ENCODE measurements at places on chromosomes 7 and 10.

DNA sequence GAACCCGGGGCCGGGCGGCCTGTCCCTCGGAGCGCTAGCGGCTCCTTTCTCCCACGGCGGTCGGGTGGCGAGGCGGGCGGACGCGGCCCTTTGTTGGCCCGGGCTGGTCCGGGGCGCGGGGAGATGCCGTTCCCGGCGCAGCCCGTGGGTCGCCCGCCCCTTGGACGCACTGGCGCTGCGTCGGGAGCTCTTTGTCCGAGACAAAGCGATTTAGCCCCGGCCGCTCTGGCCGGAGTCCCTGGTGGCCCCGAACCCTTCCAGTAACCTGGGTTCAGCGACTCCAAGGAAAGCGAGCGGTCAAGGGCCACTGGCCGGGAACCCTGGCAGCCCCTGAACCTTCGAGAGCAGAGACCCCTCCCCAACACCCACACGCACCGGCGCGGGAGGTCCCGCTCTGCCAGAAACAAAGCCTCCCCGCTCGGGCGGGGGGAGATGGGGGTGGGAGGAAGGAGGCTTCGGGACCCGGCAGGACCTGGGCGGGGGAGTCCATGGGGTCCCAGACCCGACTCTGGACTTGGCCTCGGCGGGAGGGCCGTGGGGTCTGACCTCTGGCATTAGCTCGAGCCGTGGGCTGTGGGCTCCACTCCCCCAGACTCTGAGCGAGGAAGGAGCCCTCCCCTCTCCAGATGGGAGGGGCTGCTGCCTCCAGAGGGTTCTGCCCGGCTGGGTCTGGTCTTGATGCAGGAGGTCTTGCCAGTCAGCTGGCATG is 836 bp downstream of the DPYSL4 start:
- peaks cover 28% of the 10 kb centered on the region for H3K27me3 ChIP-seq
- H3K36me3 ChIP-seq, result peaks cover 3% of the 10 kb centered on the region
- DNase-seq, result no peak
- no peak overlapping the region for H3K4me3 ChIP-seq
- H3K27ac ChIP-seq, result no peak overlapping the region
- H3K4me1 ChIP-seq, result no peaks in the 10 kb centered on the region

DNA sequence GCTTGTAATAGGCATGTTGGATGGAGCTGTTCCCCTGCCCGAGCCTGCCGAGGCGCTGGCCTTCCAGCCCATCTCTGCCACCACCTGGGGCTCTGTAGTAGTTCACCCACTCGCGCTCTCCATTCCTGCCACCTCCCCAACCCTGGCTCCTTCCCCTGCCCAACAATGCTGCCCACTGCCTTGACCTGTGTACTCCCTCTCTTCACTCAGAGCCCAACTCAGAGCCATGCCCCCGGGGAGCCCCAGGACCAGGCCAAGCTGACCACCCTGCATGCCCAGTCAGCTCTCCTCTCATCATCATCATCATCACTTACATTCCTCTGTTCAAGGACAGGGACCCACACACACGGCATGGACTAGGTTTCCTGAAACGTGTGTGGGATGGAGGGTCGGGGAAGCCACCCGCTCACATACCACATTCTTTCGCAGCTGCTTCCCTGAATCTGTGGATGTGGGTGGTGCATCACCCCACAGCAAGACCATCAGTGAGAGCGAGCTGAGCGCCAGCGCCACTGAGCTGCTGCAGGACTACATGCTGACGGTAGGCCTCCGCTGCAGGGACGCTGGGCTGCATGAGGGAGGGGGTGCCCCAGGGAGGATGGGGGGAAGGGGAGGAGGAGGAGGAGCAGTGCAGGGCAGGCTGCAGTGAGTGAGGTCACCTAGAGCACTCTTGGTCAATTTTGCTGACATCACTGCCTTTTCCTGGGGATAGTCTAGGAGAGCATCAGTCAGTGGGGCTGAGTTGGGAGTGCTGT is 15.6 kb downstream of the NACAD start:
- H3K4me1 ChIP-seq, result peaks cover 9% of the 10 kb centered on the region
- no peak overlapping the region for H3K27ac ChIP-seq

GRCh38 chr7:134721171-134721570 is 58.3 kb upstream of the CALD1 start:
- DNase-seq, result no peak
- H3K4me3 ChIP-seq, result no peak overlapping the region
- H3K27ac ChIP-seq, result no peak overlapping the region
- H3K27me3 ChIP-seq, result no peaks in the 10 kb centered on the region

GRCh38 chr10:52276986-52277385 is 37.1 kb upstream of the DKK1 start:
- H3K27ac ChIP-seq, result no peak overlapping the region
- no peak overlapping the region for H3K4me3 ChIP-seq
- no peak for DNase-seq
- no peaks in the 10 kb centered on the region for H3K27me3 ChIP-seq
- H3K36me3 ChIP-seq, result no peaks in the 10 kb centered on the region

DNA sequence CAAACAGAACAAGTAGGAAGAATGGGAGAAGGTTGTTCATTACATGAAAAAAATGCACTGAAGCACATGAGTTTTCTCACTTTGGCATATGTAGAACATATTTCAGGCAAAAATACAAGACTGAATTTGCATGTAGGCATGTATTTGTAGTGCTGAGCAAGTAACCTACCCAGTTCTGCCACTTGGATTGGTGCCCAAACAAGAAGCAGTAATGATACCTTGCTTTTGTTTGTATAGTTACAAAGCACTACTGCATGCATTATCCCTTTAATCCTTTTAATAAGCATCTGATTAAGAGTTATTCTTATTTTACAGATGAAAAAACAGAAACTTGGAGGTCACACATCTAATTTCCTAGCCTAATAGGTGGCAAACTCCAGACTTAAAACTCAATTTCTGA is 23.1 kb upstream of the CTTNBP2 start:
- no peaks in the 10 kb centered on the region for H3K4me1 ChIP-seq
- H3K36me3 ChIP-seq, result no peaks in the 10 kb centered on the region
- peaks cover 1% of the 10 kb centered on the region for H3K27me3 ChIP-seq
- H3K4me3 ChIP-seq, result no peak overlapping the region
- DNase-seq, result no peak

- H3K27ac ChIP-seq, result peak overlapping the region; percentile 79
- H3K36me3 ChIP-seq, result no peaks in the 10 kb centered on the region
- peaks cover 23% of the 10 kb centered on the region for H3K4me1 ChIP-seq
Measured at GRCh38 chr10:14009371-14010100, 321.2 kb downstream of the FRMD4A start.

DNA sequence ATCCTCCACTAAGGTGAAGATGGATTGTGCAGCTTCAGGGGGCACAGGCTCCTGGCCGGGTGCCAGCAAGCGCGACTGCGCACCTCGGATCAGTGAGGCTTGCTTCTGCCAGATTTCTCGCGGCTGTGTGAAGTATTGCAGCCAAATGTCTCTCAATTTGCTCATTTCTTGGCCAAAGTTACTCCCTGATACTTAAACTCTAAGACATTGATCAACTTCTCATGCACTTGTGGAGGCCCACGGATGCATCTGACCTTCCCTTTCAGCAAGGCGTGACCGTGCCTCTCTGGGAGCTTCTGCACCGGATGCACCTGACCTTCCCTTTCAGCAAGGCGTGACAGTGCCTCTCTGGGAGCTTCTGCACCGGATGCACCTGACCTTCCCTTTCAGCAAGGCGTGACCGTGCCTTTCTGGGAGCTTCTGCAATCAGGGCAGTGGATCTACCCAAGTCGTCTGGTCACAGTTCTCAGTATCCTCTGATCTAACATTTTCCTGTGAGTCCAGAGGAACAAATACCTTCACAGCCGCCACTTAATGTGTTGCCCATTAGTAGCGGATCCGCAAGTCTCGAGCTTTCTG is 248.3 kb downstream of the ADARB2 start:
- H3K27ac ChIP-seq, result peak overlapping the region; percentile 91
- H3K27me3 ChIP-seq, result no peaks in the 10 kb centered on the region
- H3K4me3 ChIP-seq, result peak overlapping the region; percentile 67
- H3K4me1 ChIP-seq, result peaks cover 47% of the 10 kb centered on the region

GRCh38 chr10:23063973-23064812 is 31.2 kb upstream of the MSRB2 start:
- DNase-seq, result no peak
- peaks cover 2% of the 10 kb centered on the region for H3K4me1 ChIP-seq
- H3K36me3 ChIP-seq, result no peaks in the 10 kb centered on the region
- H3K4me3 ChIP-seq, result no peak overlapping the region
- H3K27ac ChIP-seq, result no peak overlapping the region

DNA sequence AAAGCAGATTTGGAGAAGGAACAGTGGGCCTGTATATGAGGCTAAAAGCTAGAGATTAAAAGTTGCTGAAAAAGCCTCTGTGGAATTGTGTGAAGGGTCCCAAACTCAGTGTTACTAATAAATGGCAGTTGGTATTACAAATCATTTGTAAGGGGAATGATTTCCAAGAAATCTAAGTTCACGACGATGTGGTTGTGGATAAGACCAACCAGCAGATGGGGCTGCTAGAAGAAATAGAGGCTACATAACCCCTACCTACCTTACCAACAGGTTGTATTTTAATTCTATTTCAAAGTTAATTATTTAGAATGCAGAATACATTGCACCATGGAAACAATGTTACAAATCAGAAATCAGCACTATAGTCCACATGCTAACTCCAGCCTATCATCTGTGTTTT is 377.1 kb downstream of the HPSE2 start:
- DNase-seq, result no peak
- no peaks in the 10 kb centered on the region for H3K27me3 ChIP-seq
- H3K36me3 ChIP-seq, result no peaks in the 10 kb centered on the region
- no peak overlapping the region for H3K27ac ChIP-seq

- H3K36me3 ChIP-seq, result no peaks in the 10 kb centered on the region
- H3K27ac ChIP-seq, result no peak overlapping the region
Measured at GRCh38 chr10:98920807-98921206, 314.8 kb downstream of the HPSE2 start.

GRCh38 chr10:2106641-2107040 is 369.3 kb upstream of the ADARB2 start:
- H3K4me3 ChIP-seq, result no peak overlapping the region
- no peak for DNase-seq
- no peak overlapping the region for H3K27ac ChIP-seq
- no peaks in the 10 kb centered on the region for H3K4me1 ChIP-seq

- H3K36me3 ChIP-seq, result peaks cover 11% of the 10 kb centered on the region
- no peak overlapping the region for H3K27ac ChIP-seq
- no peak overlapping the region for H3K4me3 ChIP-seq
- no peaks in the 10 kb centered on the region for H3K27me3 ChIP-seq
Measured at GRCh38 chr7:98163704-98164494, 47.3 kb upstream of the BHLHA15 start.

DNA sequence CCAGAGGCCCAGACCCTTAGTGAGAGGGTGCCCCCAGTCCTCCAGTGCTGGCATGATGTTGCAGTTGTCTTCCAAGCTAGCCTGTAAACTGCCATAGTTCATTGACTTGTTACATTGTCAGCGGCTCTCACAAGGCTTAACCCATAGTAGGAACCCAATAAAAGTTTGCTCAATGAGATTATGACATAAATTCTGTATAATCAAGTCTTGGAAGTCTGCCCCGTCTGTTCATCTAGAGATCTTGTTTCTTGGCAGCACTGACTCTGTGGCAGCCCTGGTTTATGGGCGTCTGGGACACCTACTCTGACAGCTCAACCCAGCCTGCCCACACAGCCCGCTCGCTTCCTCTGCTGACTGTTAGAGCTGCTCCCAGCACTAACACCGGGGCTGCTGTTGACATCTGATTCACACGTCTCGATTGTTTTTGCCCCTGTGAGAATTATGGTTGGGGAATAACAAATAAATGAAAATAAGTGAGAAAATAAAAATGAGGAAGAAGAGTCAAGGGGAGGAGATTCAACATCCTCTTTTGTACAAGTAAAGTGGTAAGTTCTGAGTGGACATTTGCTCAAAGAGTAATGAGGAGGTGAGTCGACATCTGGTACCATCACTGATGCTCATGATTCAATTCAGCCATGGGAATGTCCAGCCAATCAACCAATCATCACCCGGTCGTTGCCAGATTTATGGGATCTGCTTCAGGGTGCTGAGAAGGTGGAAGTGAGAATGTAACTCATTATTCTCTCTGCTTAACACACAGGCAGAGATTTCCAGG is 160.8 kb downstream of the SPAG6 start:
- no peaks in the 10 kb centered on the region for H3K27me3 ChIP-seq
- H3K36me3 ChIP-seq, result peaks cover 4% of the 10 kb centered on the region
- DNase-seq, result peak; percentile 22
- peak overlapping the region; percentile 74 for H3K4me3 ChIP-seq
- H3K4me1 ChIP-seq, result peaks cover 12% of the 10 kb centered on the region
- H3K27ac ChIP-seq, result peak overlapping the region; percentile 66

- no peak overlapping the region for H3K27ac ChIP-seq
- no peak overlapping the region for H3K4me3 ChIP-seq
- H3K4me1 ChIP-seq, result peaks cover 8% of the 10 kb centered on the region
- DNase-seq, result no peak
- no peaks in the 10 kb centered on the region for H3K27me3 ChIP-seq
Measured at GRCh38 chr7:144787127-144787526, 48.7 kb downstream of the TPK1 start.

DNA sequence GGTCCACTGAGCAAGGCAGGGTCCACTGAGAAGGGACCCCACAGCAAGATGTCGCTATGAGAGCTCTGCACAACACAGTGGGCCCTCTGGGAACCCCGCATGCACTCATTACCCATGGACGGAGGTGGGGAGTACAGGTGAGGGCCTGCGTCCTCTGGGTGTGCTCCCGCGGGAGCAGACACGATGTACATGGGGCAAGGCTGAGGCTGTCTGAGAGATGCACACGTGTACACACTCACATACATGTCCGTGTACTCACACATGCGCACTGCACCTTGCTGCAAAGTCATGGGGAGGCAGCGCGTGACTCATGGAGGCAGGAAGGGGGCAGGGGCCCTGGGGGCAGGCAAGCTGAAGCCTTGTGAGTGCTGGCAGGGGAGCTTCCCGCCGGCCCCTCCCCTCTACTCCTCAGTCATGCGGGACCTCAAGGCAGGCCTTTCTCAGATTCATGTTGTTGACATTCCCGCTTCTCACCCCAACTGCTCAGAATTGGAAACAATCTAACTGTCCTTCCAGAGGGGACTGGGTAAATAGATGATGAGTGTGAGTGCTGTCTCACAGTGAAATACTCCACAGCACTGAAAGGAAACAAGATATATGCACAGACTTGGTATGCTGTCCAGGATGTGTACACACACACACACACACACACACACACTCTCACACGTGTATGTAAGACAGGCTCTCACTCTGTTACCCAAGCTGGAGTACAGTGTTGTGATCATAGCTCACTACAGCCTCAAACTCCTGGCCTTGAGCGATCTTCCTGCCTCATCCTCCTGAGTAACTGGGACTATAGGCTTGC is 40.0 kb downstream of the GOLGA7B start:
- no peak overlapping the region for H3K4me3 ChIP-seq
- H3K27me3 ChIP-seq, result peaks cover 15% of the 10 kb centered on the region
- H3K27ac ChIP-seq, result no peak overlapping the region
- no peak for DNase-seq

- peak; percentile 34 for DNase-seq
- H3K4me3 ChIP-seq, result peak overlapping the region; percentile 38
Measured at GRCh38 chr7:28155019-28155660, 25.5 kb downstream of the JAZF1 start.

DNA sequence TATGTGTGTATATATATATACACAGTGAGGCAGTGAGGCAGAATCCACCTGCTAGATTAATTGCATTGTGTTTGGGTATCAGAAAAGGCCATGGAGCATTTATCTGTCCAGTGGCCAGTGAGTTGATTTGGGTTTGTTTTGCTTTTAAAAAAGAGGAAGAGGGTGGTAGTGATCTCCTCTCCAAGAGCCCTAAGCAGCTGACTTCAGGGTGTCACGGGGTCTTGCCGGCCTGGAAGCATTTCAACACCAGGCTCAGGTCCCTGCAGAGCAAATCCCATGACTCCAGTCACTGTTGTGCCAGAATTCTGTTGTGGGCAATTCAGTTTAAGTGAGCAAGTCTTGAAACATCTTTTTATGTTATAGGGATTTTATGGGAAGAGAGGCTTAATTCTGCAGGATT is 30.6 kb upstream of the GPNMB start:
- H3K4me1 ChIP-seq, result no peaks in the 10 kb centered on the region
- H3K36me3 ChIP-seq, result no peaks in the 10 kb centered on the region
- no peak for DNase-seq
- H3K27me3 ChIP-seq, result peaks cover 15% of the 10 kb centered on the region
